NCI-H1694 (cell line): ENCODE measurements at places on chromosomes 1 and 21.

GRCh38 chr1:169060043-169060722, 46.3 kb upstream of the ATP1B1 start:
- no peak for DNase-seq

DNA sequence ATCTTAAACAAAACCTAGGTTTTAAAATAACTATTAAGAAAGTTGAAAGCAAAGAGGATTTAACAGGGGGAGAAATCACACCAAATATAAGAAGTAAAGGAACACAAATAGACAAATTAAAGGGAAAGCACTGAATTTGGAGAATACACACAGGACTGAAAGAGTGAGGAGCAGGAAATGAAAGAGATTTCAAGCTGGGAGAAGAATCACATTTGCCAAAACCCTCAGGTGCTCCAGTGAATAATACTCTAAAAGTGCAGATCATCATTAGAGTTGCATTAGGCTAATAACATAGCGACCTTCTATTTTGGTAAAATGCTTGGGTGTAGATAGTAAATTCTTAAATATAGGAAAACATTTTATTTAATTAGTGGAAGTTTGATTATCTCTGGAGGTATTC, 127.5 kb downstream of the TNNI3K start:
- no peak for DNase-seq

DNA sequence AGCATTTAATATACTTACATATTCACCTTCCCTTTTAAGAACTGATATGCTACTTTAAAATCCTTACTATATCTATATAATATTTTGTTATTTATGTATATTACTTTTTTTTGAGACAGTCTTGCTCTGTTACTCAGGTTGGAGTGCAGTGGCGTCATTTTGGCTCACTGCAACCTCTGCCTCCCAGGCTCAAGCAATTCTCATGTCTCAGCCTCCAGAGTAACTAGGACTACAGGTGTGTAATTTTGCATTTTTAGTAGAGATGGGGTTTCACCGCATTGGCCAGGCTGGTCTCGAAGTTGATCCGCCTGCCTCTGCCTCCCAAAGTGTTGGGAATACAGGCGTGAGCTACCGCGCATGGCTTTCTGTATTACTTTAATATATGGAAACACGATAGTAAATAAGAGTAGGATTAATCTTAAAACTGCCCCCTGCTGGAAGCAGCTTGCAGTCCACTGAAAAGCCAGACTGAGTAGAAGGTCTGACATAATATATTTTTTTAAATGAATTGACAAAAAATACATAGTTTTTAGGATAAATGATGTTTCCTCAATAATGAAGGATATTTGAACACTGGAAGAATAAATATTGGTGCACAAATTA, 24.4 kb downstream of the RCAN3 start:
- DNase-seq, result peak; percentile 20

GRCh38 chr1:118954301-118954905, 33.7 kb downstream of the TBX15 start:
- DNase-seq, result no peak

DNA sequence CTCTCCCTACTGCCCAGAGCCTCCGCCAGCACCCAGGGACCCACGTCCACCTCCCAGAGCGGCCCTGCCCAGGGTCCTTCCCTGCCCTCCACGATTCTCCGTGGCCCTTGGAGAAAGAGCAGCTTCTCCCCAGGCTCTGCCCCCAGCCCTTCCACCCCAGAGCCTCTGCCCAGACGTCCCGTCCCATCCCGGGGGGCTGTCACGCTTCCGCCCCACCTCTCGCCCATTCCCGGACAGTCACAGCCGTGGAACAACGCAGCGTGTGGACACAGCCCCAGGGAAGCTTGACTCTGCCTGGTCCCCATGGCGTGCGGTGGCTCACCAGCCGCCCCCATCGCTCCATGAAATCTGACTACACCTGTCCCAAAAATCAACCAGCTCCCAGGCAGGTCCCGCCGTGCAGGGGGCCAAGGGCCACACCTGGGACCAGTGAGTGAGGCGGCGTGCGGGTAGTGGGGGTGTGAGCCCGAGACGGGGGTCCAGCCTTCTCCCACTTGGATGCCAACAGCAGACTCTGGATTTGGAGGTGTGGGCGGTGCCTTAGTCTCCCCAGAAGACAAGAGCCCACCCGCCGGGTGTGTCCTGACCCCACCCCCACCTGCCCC, 12.5 kb upstream of the TTLL10 start:
- DNase-seq, result no peak

DNA sequence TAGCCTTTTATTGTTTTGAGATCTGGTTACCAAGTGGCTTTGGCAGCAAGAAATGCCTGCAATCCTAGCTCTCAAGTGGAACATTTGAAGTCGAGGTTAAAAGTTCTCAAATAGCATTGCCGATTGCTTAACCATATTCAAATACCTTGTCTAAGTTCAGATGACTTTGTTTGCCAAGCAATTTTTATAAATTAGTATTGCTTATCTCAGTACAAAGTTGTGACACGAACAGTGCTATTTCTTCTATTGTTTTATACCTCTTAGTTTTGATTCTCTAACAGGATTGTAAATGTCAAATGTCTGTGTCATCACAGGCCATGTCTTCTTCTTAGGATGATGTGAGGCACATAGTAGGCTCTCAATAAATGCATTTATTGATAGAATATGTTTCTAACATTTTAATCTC, 633.3 kb downstream of the PTPRC start:
- no peak for DNase-seq

DNA sequence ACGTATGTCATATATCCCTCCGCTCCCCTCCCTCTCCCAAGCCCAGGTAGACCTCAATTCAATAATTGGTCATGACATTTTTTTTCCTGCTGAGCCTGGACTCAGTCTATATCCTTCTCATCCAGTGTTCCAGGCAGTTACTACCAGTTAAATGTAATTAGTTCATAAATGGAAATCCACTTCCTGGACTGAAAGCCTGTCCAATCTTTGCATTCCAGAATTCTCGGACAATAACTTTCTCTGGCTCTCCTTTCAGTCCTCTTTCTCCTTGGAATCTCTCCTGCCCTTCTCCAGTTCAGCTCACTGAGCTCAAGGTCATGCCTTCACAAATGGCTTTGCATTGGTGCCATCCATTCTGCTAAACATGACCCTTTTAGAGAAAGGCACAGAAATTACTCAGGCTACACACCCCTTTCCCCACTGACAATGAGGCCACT, 34.8 kb downstream of the VWA5B1 start:
- no peak for DNase-seq

DNA sequence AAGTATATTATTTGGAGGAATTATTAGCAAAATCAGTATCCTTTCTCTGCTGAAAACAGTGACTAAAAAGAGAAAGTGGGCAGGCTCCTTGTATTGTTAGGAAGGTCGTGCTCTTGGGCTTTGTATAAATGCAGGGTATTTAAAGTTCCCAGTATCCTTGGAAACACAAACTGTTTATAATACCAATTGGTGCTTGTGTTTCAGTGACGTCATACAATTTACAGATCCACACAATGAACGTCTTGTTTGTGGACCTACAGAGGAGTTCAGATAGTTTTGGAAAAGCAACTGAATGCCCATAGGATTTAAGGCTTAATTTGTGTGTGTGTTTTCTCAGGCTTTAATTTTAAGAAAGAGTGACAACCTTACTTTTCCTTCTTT, 168.2 kb downstream of the RASAL2 start:
- DNase-seq, result no peak

- DNase-seq, result no peak
These were observed 16.7 kb upstream of the FAM110D start for GRCh38 chr1:26142159-26142558.

DNA sequence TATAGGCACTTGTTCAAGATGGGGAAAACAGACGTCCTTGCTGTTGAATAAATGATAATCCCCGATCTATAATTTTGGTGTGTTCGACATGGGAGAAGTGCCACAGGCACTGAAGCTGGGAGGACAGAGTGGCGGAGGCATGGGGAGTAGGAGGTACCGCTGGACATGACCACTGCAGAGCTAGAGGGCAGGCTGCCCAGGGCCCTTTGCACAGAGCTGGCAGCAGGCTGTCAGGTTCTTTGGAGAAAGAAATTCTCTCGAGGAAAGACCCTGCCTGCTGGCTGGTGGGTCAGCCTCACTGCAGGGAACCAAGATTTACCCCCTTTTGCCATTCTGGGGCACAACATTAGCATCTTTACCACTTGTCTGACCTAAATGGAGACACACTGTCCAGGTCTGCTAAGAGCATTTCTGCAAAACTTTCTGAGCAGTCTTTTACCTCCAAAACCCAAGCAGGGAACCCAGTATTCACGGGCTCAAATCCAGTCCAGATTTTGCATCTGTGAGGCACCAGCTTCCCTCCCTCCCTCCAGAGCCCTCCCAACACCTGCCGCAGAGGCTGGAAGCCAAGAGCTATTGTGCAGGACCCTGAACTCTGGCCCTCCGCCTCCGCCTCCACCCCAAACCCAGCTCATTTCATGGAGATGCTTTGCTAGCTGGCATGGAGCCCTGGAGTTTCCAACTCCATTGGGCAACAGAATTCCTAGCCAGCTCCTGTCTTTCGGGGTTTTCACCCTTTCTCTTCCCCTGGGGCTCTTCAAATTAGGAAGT, 142.3 kb downstream of the PLXNA2 start:
- peak; percentile 86 for DNase-seq

DNA sequence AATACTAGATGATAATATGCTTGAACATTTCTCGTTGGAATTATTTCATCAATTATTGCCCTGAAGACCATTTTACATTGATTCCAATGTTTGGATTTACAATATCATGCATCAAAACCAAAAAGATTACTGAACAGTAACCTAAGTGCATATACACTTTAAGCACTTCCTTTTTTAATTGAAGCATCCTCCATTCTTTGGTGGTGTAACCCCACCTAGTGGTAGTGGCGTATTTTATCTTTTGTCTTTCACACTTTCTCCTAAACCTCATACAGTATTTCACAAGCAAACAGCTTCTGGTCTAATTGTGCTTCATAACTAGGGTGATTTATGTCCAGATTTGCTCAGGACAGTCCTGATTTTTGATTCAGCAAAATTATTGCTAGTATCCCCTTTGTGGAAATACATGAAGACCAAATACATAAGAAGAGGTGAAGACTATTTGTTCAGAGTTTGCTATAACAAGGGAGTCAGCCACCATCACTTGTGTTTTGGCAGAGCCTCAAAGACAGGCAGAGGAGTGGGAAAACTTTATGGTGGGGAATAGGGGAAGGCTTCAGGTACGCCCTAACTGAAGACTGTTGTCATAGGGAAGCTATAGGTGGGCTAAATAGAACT, 3.4 kb upstream of the NVL start:
- DNase-seq, result peak; percentile 58

- no peak for DNase-seq
These were observed 25.1 kb downstream of the WDR64 start for GRCh38 chr1:241677201-241677600.

- no peak for DNase-seq
These were observed 27.5 kb upstream of the PRKACB start for GRCh38 chr1:84116558-84116957.
